ENCODE measurements at places on chromosomes 4 and X.

GRCh38 chrX:97850911-97851310, 967.2 kb downstream of the RPA4 start:
- DNase-seq, result no peak

GRCh38 chrX:119155416-119156035, 27.9 kb upstream of the KIAA1210 start:
- DNase-seq, result peak; percentile 36

DNA sequence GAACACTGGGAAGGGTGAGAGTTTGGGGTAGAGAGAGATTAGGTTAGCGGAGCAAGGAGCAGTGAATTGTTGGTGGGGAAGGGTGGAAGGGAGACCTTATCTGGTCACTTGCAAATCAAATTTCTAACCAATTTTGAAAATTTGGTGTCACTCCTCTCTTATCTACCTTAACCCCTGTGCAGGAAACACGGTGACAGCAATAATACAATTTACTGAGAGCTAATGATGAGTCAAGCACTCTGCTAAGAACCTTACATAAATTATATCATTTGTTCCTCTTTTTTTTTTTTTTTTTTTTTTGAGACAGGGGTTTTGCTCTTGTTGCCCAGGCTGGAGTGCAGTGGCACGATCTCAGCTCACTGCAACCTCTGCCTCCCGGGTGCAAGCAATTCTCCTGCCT, 116.4 kb downstream of the C4orf51 start:
- DNase-seq, result no peak

GRCh38 chrX:71541210-71542022, 8.5 kb downstream of the OGT start:
- DNase-seq, result no peak

GRCh38 chr4:16092682-16093319, 9.0 kb upstream of the PROM1 start:
- DNase-seq, result no peak

DNA sequence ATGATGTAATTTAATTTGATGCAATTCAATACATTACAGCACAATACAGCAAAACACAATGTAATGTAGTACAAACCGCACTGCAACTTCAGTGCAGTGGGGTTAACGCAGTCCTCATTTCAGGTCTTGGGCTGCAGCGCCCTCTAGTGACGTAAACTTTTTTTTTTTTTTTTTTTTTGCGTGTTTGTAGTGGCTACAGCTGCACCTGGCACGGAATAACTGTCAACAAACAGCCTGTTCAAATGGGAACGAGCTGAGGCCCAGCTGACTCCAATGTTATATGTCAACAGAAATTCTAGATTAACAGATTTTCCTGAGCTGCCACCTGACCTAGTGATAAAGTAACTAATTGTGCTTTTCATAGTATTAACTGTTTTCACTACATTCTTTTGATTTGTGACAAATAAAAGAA, 33.5 kb upstream of the RASSF6 start:
- DNase-seq, result peak; percentile 68

- no peak for DNase-seq
Observed at GRCh38 chr4:53005149-53005546, 143.0 kb downstream of the RASL11B start.

GRCh38 chr4:10034612-10035104, 13.4 kb upstream of the SLC2A9 start:
- DNase-seq, result no peak

GRCh38 chr4:183337833-183338232, 15.6 kb upstream of the CLDN24 start:
- DNase-seq, result no peak

DNA sequence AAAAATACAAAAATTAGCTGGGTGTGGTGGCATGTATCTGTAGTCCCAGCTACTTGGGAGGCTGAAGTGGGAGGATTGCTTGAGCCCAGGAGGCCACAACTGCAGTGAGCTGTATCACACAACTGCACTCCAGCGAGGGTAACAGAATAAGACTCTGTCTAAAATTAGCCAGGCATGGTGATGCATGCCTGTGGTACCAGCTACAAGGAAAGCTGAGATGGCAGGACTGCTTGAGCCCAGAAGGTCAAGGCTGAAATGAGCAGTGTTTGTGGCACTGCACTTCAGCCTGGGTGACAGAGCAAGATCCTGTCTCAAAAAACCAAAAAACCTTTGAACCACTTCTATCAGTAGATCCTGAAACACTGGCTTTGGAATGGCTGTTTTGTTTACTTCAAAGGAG, 10.2 kb downstream of the GRSF1 start:
- DNase-seq, result no peak

- DNase-seq, result no peak
Observed at GRCh38 chr4:32117693-32118092, 1397.5 kb downstream of the PCDH7 start.

DNA sequence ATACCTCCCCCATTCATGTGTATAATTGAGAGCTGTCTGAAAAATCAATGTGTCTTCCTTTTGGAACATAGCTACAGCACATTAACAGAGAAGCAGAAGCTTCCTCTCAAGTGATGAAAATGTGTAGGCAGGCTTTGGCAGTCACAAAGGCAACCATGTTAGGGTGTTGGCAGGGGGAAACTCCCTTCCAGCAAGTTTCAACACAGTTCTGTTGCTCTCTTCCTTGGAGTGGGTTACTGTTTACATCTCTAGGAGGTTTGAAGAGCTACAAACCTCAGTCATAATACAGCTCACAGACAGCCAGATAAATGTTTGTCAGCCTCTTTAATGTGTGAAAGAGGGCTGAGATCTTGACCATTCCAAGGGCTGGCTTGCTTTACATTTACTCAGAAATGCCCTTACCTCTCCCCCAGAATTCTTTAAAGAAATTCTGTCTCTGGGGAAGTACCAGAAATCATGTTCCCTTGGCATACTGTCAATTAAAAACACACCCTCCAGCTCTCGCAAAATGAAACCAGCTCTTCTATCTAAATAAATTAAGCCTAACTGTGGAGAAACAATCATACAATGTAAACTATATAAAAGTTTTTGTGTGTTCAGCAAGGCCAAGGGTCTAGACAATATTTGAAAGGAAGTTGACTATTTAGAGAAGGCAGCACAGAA, 18.9 kb downstream of the ZBTB33 start:
- DNase-seq, result no peak

DNA sequence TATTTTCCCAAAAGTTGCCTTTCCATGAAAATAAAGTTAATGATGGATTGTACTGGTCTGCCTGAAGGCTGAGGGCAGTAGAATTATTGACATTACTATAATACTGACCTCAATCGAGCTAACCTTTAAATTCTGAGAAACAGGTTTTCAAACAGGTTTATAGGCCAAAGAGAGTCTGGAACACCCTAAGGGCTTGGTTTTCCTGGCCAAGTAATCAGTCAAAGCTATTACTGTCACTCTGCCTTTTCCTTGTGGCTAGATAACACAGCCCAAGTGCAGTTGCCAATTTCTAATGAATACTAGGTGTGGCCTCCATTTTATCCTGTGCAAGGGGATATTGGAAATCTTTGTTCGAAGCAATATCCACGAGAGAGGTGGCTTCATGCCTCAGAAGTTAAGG, 75.2 kb downstream of the INTS12 start:
- no peak for DNase-seq

DNA sequence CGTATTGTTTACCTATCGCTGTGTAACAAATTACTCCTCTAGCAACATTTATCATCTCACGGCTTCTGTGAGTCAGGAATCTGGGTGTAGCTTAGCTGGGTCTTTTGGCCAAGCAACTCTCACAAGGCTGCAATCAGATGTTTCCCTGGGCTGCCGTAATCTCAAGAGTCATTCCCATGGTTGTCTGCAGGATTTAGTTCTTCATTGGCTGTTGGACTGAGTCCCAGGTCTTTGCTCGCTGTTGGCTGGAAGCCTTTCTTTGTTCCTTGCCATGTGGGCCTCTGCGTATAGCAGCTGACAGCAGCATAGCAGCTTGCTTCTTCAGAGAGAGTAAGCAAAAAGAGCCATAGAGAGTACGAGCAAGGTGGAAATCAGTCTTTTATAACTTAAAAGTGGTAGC, 16.8 kb downstream of the POLR2B start:
- no peak for DNase-seq

DNA sequence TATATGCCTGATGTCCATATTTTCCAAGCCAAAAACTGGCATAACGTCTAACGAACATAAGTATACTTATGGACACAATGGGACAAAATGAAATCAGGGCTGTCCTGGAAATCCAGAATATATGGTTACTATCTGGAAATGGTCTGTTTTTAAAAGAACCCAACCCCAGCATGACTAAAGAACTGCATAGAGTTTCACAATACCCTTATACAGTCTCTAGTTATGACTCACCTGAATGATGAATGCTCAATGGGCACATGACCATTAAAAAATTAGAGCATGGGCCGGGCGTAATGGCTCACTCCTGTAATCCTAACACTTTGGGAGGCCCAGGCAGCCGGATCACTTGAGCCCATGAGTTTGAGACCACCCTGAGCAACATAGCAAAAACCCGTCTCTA, 31.8 kb downstream of the AMMECR1 start:
- DNase-seq, result peak; percentile 16

DNA sequence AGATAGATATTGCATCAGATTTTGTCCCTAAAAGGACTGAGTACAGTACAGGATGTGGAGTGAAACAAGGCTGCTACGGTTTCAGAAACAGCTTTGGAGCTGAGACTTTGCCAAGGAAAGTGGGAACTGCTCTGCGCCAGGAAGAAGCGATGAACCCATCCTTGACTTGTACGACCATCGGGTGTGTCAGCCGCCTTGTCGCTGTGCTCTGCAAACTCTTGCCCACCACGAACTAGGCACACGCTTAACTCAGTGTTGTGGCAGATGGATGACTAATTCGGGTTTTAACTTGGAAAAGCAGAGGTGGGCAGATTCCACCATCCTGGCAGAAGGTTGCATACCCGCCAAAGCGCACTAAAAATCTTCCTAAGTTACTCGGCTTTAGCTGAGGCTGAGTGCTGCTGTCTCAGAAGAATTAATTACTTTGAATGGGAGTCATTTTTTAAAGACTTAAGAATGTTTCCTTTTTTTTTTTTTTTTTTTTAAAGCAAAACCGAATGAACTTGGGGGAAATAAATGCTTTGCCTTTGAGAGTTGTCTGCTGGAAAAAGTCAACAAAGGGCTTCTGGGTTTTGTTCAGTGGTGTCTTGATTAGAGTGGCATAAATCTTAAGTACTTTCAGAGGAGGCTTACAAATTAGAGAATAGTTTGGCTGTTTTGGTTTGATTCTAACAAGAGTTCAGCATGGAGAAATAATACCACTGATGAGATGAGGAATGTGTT, 69.5 kb downstream of the SHROOM2 start:
- no peak for DNase-seq

DNA sequence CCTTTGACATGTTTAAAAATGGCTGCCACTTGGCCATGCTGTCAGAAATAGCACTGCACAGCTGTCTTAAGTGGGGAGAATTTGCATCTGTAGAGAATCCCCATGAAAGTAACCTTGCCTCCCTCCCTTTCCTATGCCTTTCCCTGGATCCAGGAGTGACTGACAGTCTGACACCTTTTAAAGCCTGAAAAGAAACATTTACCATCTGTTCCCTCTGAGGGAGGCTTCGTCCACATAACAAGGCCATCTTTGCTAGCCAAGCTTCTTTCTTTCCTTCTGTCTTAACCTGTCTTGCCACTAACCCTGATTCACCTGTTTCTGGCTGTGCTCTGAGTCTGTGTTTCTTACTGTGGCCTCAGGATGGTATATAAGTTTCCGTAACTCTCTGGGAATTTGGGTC, 21.3 kb upstream of the AADAT start:
- no peak for DNase-seq

DNA sequence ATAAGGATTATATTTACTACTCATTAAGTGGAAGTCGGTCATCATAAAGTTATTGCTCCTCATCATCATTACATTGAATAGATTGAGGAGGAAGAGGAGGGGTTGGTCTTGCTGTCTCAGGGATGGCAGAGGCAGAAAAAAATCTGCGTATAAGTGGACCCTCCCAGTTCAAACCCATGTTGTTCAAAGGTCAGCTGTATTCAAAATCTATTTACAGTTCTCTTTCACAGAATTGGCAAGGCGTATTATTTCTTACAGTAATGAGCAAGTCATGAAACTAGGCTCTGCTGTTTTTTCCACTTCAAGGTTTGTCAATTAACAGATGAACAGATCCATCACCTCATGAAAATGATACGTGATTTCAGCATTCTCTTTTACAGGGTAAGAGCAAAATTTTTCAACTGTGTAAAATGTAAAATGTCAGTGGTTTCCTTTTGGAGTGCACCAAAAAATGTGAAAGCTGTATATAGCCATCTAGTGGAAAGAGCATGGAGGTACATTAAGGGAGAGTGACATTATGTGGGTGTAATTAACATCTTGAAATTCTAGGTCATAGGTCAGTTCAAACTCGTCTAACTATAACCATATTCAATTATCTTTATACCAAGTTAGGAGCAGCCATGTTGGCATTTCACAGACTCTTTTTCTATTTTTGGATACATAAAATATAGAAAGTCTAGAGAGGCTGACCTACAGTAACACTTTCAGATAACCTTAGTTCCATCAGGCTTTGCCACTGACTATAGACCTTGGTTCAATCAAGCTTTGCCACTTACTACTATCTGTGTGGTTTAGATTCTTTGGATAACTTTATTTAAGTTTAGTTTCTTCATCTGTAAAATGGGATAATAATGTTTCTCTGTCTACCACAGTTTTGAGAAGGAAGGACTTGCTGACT, 30.1 kb downstream of the NEIL3 start:
- peak; percentile 12 for DNase-seq

- peak; percentile 25 for DNase-seq
Observed at GRCh38 chr4:152640058-152640921, 39.5 kb downstream of the TMEM154 start.

DNA sequence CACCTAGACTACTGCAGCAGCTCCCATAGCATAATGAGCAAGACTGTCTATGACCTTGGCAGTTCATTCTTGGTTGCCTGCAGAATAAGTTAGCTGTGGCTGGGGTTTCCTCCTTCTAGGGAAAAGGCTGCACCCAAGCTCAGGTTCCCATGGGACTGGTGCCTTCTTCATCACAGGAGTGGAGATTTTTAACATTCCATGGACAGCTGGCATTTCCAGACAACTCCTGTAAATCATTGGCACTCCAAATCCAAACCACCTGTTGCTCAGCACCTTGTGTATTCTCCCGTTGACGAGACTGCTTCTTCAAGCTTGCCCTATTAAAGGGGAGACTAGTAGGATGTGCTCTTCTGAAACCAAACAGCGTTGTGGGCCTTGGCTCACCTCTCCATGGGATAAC, 7.8 kb upstream of the NUP54 start:
- no peak for DNase-seq

GRCh38 chr4:124686279-124686678, 26.3 kb downstream of the ANKRD50 start:
- peak; percentile 4 for DNase-seq

Data from urothelium cell line (cell line).